CD4-positive, alpha-beta T cell treated with Interferon alpha-2 for 1 hour (primary cell): ENCODE measurements at places on chromosomes 5 and 9.
A peak's percentile ranks its signal among the peaks of the same experiment; 100 is the strongest.

- DNase-seq = no peak
Observed at GRCh38 chr5:134138416-134139376, 24.2 kb downstream of the TCF7 start.

DNA sequence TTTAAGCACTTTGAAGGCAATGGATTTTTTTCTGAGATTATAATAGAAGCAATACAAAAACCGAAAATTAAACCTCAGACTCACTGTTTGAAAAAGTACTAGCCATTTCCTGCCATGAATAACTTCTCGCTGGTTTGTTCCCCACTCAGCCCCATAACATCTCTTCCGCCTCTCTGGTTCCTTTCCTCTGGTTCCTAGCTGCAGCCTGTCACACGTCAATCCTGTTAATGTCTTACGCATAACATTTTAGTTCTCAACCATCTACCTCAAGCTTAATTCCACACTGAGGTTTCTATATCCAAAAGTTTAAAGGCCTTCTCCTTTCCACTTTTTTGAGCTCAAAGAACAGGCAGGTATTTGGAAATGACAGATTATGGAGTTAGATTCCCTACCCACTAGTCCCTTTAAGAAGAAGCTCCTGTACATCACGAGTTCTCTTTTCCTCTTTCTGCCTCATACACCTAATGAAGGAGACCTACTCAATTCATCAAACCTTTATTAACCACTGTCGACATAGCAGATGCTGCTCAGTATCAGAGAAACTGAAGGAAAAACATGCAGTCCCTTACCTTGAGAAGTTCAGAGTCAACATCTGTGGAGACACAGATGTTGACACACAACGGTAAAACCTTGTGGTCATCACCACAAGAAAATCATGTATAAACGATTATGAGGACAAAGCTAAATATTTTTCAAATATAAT, 243.0 kb upstream of the PTGER4 start:
- peak; percentile 56 for DNase-seq

DNA sequence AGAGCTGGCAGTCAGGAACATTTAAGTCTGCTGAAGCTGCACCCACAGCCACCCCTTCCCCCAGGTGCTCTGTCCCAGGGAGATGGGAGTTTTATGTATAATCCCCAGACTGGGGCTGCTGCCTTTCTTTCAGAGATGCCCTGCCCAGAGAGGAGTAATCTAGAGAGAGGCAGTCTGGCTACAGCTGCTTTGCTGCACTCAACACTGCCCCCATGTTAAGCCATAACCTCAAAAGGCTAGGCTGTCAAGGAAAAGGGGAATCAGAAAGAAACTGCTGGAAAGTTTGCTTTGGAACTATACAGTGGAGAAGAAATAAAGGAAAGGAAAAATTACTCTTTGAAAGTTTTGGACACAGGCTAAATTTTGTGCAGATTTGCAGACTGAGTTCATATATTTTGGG, 127.2 kb downstream of the MACIR start:
- no peak for DNase-seq

- DNase-seq = no peak
Observed at GRCh38 chr5:55564721-55565120, 30.0 kb upstream of the PLPP1 start.

DNA sequence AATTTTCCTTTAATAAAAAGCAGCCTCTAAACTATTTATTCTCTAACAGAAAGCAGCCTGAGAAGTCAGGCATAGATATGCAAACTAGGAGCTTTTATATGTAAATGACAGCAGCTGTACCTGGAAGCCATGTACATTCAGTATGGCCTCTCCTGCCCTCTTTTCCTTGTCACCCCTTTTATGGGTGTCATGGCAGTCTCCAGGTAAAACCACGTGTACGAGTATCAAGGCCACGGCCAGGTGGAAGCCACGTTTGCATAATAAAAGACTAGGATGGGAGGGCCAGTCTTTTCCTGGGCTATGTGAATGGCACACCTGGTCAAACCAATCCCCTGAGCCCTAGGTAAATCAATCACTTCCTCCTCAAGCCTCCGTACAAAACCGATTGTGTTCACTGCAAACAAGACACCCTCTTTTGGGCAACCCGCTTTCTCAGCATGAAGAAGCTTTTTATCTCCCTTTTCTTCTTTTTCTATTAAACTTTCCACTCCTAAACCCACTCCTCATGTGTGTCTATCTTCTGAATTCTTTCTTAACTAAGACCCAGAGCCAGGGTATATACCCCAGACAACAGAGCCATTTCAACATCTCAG, 419.5 kb upstream of the CTNND2 start:
- no peak for DNase-seq

DNA sequence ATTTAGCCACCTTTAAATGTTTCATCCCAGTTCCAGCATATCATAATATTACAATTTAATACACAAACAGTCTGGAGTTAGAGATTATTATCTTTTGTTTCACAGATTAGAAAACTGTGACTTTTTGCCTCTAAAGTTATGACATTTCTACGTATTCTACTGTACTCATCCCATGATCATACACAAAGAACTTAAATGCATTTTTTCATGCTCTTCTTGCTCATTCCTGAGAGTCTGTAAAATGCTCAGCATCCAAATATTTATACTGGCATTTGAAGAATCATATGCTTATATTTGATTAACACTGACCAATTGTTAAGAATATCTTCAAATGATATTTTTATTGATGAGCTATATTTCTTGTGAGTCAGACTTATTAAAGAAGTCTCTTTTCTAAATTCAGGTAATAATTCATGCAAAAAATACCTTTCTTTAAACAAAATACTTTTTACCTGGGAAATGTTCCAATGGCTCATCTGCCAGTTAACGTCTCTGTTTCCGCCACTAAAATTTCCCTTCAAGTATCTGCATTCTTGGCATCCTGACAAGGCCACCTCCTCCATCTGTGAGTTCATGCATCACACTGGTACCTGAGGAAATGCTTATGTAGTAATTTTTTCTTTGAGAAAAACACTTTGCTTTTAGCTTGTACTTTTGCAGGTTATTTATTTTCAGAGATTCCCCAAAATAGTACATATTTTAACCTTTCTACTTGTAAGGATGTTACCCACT, 139.6 kb upstream of the RASA1 start:
- DNase-seq = no peak

DNA sequence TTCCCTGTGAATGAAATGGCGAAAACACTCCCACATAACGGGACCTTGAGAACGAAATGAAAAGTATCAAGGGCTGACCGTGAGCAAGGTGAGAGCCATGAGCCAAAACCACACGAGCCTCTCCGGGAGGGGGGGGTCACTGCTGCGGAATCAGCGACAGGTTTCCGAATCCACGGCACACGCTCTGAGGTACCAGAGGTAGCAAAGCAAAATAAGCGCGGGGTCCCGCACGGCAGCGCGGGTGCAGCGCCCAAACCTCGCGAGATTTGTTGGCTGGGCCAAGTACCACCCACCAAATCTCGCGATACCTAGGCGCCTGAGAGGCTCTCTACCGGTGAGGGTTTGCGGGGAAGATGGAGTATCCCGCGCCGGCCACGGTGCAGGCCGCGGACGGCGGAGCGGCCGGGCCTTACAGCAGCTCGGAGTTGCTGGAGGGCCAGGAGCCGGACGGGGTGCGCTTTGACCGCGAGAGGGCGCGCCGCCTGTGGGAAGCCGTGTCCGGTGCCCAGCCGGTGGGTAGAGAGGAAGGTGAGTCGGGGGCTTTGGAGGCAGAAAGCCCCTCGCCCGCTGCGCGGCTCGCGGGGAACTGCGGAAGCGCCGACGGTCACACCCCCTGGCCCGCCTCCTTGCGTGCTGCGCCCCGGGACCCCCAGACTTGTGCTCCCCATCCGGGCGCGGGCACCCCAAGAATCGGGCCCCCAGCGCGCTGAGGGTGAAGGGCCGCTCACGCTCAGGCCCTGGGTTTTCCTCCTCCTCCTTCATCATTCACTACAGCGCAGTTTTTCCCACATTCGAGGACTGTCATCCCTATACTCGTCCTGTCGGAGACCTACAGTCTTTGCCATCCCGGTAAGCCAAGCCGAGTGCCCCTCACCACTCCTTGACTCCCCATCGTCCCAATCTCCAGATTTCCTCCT, at the start of gene ZNF346:
Gene ZNF346 (plus strand): TSS at position 311 of the 917 bp plus-strand sequence. CDS start 43 bp downstream, at position 354.
- peak; percentile 95 for DNase-seq

DNA sequence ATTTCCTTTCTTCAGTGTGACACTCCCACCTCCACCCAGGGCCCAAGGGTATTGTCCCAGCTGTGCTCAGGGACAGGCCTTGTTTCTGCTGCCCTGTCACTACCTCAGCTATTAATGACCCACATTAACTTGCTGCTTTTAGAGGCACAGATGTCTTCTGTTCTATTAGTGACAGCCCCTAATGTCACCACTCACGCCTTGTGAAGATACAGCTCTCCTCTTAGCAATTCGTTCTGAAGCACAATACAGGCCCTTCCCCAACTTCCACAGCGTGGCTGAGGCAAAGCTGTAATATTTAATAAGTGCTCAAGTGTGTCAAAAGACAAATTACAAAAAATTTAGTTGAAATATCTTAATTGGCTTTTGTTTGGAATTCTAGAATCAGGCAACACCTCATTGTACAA, 44.7 kb upstream of the HMGCS1 start:
- DNase-seq = no peak

GRCh38 chr5:78699552-78700153, 51.1 kb upstream of the LHFPL2 start:
- no peak for DNase-seq

DNA sequence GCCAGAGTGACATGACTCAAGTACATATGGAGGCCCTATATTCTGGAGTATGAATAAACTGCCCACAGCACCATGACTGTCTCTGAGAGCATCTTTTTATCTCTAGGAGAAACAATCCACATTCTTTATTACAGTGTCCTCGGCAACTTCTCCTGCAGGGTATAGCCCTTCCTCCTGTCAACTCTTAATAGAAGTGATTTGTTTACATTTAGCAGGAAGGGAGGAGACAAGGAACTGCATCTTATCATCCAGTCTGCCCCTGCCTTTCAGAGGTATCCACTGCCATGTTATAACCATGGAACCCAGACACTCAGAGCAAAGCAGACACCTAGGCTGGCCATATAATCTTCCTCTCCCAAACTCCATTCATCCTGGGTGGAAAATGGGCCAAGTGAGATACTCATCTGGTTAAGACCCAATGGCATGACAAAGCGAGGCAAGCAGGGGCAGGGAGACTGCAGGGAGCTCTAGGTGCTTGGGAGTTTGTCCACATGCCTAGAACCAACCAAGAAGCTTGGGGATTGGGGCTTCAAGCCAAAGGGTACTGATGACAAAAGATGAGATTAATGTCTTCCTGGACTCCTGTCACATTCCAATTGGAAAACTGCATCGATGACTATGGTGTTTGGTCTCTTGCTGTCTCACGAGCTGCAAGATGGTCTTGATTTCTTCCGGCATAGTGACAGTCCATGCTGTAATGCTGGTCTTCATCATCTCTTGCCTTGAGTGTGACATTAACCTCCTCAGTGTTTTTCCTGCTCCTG, 620.5 kb upstream of the KLF4 start:
- DNase-seq = no peak

GRCh38 chr5:85484982-85485574, 1100.4 kb upstream of the EDIL3 start:
- no peak for DNase-seq

GRCh38 chr5:120817044-120817985, 353.2 kb downstream of the PRR16 start:
- no peak for DNase-seq

DNA sequence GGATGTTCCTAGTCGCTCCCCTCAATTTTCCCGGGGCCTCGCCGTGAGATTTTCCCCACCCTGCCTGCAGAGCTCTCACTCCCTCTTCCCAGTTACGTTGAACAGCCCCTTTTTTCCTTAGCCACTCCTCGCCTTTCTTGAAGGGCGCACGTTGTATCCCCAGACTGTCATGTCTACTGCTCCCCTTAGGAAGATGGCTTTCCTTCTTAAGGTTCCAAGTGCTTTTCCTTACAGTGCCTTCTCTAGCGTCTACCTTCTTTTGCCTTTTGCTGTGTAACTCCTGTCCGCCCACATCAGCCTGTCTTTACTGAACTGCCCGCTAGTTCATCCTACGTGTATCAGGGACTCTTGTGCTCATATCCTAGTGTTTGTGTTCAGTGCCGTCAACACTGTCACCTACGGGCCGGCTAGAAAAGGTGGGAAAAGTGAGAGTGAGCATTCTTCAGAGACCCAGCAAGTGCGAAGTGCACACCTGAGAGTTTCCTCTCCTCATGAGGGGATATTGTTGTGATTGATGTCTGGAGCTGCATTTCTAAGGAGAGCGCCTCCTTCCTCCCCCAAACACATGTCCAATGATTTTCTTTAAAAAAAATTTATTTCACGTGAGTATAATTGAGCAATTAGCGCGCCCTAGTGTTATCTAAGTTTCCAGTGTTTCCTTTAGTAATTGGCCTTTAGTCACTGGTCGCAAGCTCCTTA, 764 bp downstream of the CAMLG start:
- DNase-seq = peak; percentile 44

DNA sequence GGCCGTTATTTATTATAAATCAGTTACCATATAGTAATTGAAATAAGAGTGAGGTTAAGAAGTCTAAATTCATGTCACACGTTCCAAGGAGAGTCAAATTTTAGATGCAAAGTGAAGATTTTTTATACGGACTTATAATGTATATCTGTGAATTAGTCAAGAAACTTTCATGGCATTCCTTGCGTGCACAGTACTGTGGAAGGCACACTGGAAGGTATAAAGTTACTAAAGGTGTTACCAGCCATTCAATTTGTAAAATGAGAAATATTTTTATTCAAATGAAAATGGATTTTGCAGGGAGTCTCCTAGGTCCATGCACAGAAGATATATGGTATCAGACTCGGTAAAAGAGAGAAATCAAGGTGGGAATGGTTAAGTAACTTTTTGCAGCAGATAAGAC, 408.1 kb upstream of the CTNND2 start:
- no peak for DNase-seq

- no peak for DNase-seq
Observed at GRCh38 chr5:143569722-143570567, 166.5 kb upstream of the NR3C1 start.

DNA sequence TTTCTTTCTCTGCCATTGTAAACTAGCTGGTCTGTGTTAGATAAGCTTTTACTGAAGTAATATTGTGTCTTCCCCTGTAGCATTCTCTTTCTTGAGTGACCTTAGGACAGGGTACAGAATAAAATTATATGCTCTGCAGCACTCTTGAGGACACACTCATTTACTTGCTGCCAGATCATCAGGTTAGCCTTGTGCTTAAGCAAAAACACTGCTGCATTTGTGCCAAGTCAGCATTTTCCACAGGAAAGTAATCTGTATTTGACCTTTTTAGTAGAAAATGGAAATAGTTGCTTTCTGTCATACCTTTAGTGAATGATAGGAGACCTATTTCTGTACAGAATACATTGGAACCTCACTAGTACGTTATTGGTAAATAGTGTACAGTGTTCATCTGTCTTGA, 54.2 kb downstream of the LMNB1 start:
- DNase-seq = no peak

DNA sequence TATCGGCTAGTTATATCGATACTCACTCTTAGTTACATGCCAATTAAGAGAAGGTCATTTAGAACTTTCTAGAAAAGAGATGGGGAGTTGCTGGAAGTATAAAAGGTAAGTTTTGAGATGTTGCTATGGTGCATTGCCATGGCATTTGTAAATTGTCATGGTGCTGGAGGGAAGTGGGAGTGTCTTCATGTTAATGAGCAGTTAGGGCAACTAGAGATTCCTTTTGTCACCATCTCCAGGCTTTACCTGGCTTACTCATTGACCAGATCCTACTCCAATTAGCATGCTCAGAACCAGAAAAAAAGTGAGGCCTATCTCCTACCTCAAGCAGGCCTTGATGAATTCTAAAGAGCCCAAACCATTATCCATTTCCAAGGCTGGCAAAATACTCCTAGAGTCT, 82.8 kb downstream of the PRR16 start:
- no peak for DNase-seq

GRCh38 chr5:103498800-103499551, 63.6 kb downstream of the NUDT12 start:
- DNase-seq = no peak
